Right lobe of liver (tissue), 6 donors: ENCODE measurements at places on chromosomes 12 and 14. TPM values are rescaled to one million over a fixed set of nuclear protein-coding genes. Genes with fewer than 3 reads are reported as not detected.

The IAPP gene
- not detected for total RNA-seq

The SLCO1C1 gene
- total RNA-seq = not detected

The NUAK1 gene
- 2.5 TPM for total RNA-seq

DNA sequence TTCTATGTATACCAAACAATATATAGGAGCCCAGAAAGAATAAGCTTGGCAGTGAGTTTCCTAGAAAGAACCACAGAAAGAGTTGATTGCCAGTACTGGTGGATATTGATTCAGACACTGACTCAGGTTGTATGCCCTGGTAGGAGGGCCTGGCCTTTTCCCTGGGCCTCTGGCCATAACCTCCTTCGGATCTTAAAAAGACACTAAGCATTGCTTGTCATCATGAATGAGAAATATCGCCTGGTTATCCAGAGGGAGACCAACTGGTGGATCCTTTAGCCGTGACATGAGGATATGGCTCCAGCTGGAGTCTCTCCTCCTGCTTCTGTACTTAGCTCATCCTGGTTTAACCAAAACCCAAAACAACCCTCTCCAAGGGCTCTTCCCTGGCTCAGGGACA is 231.5 kb downstream of the MSRB3 start:
- no peaks in the 10 kb centered on the region for H3K27me3 ChIP-seq
- H3K4me3 ChIP-seq = no peak overlapping the region
- H3K27ac ChIP-seq = no peak overlapping the region
- H3K4me1 ChIP-seq = no peaks in the 10 kb centered on the region
- no peak for DNase-seq
- H3K36me3 ChIP-seq = no peaks in the 10 kb centered on the region

GRCh38 chr12:128791395-128792322 is 32.1 kb downstream of the SLC15A4 start:
- DNase-seq = no peak
- H3K36me3 ChIP-seq = peaks cover 13% of the 10 kb centered on the region
- H3K4me1 ChIP-seq = no peaks in the 10 kb centered on the region
- no peak overlapping the region for H3K4me3 ChIP-seq
- no peaks in the 10 kb centered on the region for H3K27me3 ChIP-seq
